ENCODE measurements at places on chromosomes 13 and 19.

DNA sequence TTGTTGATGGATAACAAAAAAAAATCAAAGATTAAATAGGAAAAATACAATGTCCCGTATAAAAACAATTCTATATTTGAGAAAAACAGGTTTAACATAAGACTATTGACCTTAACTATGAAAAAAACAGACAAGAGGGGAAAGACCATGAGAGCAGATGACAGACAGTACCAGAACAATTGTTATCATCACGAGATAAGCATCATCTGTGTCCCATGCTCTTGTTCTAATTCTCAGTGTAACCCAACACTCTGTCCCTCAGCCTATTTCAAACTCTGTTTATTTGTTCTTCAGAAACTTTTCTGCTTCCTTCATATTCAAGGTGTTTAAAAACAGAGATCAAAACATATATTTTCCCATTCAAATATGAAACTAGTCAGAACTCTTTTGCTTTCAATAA lies 216.4 kb downstream of the PCDH9 start:
- no peak for DNase-seq

DNA sequence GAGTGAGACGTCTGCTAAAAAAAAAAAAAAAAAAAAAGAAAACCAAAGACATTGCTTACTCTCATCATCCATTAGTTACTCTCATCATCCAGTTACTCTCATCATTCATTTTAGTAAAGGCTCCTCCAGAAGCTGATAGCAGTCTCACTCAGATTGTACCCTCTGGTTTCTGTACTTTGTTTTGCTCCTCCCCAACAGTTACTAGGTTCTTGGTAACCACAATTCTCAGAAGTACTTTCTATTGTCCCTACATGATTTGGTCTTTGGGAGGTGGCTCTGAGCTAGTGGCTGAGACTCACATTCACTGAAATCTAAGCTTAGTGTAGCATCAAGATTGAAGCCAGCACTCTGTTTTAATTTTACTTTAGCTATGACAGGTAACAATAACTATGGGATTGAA lies 14.3 kb downstream of the ERICH4 start:
- no peak for DNase-seq

DNA sequence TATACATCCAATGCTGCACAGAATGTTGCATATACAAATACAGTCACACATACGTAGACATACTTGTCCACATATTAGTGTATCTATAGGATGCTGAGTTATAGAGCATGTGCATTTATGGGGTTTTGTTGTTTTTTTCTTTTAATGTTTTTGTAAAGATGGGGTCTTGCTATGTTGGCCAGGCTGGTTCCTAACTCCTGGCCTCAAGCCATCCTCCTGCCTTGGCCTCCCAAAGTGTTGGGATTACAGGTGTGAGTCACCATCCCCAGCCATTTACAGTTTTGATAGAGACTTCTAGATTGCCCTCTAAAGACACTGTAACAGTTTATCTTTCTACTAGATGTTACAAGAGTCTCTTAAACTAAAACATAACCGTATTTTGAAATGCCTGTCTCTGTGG lies 14.3 kb downstream of the HNRNPUL1 start:
- DNase-seq: no peak

- peak; percentile 37 for DNase-seq
Measured at GRCh38 chr19:5891938-5892771, 11.4 kb downstream of the NDUFA11 start.

DNA sequence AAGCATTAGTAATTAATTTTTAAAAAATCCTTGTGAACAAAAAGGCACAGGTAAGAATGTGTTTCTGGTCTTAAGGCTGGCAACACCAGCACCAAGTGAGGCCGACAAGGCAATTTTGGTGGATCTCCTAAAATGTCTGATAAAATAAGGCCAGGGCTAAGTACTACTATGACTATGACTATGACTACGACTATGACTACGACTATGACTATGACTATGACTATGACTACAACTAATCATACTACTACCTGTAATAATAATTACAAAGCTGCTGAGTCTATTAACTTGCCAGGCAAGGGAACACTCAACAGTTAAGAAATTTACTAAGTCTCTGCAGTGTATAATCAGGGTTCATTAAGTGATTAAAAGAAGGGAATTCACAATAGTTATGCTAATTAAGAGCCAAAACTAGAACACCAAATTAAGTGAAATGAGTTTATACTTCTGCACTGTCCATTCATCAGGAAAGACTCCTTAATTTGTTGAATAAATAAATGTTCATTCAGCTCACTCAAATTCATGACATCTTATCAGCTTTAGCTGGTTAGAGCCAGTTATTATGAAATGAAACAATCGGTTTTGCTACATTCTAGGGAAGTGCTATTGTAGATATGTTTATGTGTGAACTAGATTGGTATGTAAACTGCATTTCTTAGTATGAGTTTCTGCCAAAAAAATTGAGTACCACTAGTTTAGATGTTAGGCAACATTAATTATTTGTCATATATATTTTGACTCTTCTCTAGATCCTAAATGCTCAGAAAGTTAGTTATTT lies 1626.2 kb upstream of the PCDH20 start:
- no peak for DNase-seq

- DNase-seq: peak; percentile 6
Measured at GRCh38 chr19:3818466-3818865, 32.3 kb upstream of the MATK start.

- DNase-seq: no peak
Measured at GRCh38 chr19:41638641-41639081, 11.8 kb upstream of the CEACAM4 start.

All from astrocyte of the spinal cord (primary cell).